ENCODE measurements at places on chromosomes 7 and 10.

DNA sequence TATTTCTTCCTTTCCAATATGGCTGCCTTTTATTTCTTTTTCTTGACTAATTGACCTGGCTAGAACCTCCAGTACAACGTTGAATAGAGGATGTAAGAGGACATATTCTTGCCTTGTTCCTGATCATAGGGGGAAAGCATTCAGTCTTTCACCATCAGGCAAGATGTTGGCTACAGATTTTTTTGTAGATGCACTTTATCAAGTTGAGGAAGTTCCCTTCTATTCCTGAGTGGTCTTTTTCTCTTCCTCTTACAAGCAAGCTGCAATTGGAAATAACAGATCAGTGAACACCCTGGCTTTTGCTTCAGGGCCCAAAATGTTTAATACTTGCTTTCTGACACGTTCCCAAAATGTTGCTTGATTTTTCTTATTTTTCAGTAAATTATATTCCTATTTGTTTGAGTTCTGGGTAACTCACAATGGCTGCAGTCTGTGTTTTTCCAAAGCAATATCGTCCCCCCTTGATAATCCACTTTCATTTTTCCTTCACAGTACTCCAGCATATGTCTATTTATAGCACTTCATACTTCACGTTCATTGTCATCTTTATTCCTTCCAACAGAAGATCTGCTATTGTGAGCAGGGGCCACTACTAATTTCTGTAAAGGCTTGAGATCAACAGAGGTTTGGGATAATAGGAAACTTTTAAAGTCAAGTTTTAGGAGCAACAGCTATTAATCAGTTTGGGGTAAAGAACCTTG lies 11.7 kb downstream of the CPEB3 start:
- DNase-seq: peak; percentile 4

- DNase-seq: no peak
Measured at GRCh38 chr7:5243261-5243660, 39.5 kb upstream of the SLC29A4 start.

GRCh38 chr10:5168897-5169420 lies 16.0 kb downstream of the AKR1C8 start:
- no peak for DNase-seq

GRCh38 chr10:76778914-76779795 lies 858.5 kb downstream of the KCNMA1 start:
- DNase-seq: peak; percentile 29

DNA sequence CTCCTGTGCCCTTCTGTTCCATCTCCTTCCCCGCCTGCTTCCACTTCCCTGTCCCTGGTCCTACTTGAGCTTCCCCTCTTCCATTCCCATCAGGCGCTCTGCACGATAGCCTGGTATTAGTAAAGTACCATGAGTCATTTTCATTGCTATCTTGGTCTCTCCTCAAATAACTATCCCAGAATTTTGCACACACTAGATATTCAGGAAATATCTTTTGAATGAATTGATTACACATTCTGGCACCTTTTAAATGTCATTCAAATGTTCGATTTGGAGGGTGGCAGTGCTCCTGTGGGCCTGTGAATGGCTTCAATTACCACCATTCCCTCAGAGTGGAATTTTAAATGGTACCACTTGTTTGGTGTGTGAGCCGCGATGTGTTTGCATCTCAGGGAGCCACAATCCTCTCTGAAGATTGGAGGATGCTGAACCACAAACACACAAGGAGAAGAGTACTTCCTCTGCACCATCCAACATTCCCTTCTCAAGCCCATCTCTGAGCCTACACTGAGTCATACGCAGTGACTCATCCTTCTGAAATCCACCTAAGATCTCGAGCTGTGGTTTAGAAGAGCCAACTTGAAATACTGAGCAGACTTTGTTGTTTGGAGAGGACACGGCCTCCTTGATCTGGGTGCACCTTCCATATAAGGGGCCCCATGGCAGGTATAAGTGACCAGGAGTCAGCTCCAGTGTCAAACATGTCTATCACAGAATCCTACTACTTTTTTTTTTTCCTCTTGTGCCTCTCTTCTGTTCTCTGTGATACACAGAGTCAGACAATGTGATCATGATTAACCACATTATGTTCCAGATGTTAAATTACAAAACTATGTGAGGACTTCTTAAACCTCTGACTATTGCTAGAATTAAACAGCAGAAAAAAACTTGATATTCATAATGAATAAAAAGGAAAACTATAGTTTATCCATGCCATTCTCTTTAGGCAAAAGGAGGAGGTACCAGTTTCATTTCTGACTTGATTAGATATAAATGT lies 81.9 kb downstream of the BMPER start:
- peak; percentile 93 for DNase-seq

- no peak for DNase-seq
Measured at GRCh38 chr7:31106303-31107105, 54.4 kb downstream of the ADCYAP1R1 start.

DNA sequence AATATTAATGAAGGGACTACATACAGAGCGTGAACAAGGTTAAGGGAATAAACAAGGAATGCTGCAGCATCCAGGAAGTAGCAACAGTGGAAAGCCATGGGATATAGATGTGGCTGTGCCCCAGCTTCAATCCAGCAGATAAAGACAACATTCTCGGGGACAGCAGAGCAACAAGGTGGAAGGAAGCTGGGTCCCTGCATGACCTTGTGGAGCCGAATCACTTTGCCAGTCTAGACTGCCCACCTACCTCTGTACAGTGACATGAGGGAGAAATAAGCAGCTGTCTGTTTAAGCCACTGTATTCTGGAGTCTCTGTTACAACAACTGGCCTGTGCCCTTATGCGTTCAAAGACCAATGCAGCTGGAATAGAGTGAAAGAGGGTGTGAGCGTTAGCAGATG lies 30.1 kb upstream of the SAMD8 start:
- DNase-seq: no peak

Data from AG08395 (cell line).